H1 (cell line): ENCODE measurements at places on chromosomes 5 and 9. TPM values are rescaled to one million over a fixed set of nuclear protein-coding genes. Genes with fewer than 3 reads are reported as not detected.

Gene COL15A1
- 0.08 and 0.15 TPM in 2 replicates for total RNA-seq

GRCh38 chr5:83401775-83402174, 69.8 kb upstream of the VCAN start:
- DNase-seq, result no peak
- H3K36me3 ChIP-seq, result no peaks in the 10 kb centered on the region
- no peak overlapping the region for H3K4me3 ChIP-seq
- H3K27ac ChIP-seq, result no peak overlapping the region

GRCh38 chr5:57157666-57158065, 16.2 kb upstream of the GPBP1 start:
- no peaks in the 10 kb centered on the region for H3K27me3 ChIP-seq
- no peaks in the 10 kb centered on the region for H3K36me3 ChIP-seq
- no peak overlapping the region for H3K4me3 ChIP-seq
- H3K27ac ChIP-seq, result no peak overlapping the region
- no peaks in the 10 kb centered on the region for H3K4me1 ChIP-seq
- DNase-seq, result no peak

DNA sequence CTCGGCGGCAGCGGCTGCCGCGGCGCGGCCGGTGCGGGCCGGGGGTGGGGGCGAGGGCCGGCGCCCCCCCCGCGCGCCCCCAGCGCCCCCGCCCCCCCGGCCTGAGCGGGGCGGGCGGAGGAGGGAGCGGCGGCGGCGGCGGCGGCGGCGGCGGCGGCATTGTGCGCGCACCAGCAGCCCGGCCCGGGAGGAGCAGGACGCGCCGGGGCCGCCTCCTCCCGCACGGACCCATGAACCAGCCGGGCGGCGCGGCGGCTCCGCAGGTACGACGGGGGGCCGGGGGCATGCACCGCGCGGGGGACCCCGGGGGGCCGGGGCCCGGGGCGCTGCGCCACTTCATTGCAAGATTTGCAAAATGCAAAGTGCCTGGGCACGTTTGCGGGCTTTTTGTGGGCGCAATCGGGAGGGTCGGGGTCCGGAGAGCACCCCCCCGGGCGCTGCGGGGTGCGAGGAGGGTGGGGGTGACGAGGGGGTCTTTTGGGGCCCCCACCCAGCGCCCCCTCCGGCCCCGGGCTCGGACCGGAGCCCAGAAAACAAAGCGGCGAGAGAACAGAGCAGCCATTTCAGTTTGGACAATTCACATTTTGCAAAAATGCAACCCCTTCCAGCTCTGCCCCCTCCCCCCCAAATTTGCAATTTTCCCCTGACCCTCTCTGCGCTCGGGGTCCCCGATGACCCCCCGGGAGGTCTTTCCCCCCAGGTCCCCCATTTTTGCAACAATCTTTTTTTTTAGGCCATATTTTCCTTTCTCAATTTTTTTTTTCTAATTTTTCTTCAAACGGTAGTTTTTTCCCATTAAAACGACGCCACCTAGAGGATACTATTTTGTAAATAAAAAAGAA, at the start of gene ZNF618:
ZNF618 (plus strand) TSS at position 159 of the 842 bp plus-strand sequence; CDS start at position 231, 72 bp downstream.
- peak within 1 kb of the TSS; percentile 66; the same call in 1 of the 2 replicates for H3K27ac ChIP-seq
- H3K36me3 ChIP-seq, result no peaks in the 10 kb centered on the region
- no peaks in the 10 kb centered on the region for H3K27me3 ChIP-seq
- H3K4me3 ChIP-seq, result peak within 1 kb of the TSS; percentile 70
- H3K4me1 ChIP-seq, result peaks cover 3% of the 10 kb centered on the region

GRCh38 chr5:146072595-146072994, 32.8 kb downstream of the PLAC8L1 start:
- DNase-seq, result no peak
- no peaks in the 10 kb centered on the region for H3K27me3 ChIP-seq
- H3K4me3 ChIP-seq, result no peak overlapping the region
- H3K36me3 ChIP-seq, result no peaks in the 10 kb centered on the region
- no peak overlapping the region for H3K27ac ChIP-seq

DNA sequence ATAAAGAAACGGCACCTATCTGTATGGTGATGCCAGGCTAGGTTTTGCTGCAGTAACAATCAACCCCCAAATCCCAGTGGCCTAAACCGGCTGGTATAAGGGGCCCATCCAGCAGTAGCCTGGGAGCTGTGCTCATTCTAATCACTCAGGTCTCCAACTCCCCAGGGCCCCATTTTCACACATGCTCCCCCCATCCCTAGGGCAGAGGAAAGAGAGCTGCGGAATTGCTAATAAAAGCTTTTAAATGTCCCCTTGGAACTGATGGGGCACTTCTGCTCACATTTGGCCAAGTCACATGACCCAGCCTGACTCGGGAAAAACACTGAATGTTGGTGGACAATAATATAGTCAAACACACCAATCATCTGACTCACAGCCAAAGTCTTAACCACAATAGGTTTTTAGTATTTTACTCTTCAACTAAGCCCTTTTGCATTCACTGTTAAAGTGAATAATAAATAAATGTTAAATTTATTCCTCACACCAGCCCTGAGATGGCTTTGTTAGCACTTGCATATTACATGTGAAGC, 1.6 kb downstream of the FBLL1 start:
- no peak for DNase-seq
- no peaks in the 10 kb centered on the region for H3K4me1 ChIP-seq
- H3K27ac ChIP-seq, result no peak overlapping the region
- peaks cover 9% of the 10 kb centered on the region for H3K27me3 ChIP-seq

GRCh38 chr9:24297931-24298330, 247.8 kb downstream of the IZUMO3 start:
- no peaks in the 10 kb centered on the region for H3K36me3 ChIP-seq
- DNase-seq, result no peak
- no peak overlapping the region for H3K4me3 ChIP-seq
- H3K27ac ChIP-seq, result no peak overlapping the region

DNA sequence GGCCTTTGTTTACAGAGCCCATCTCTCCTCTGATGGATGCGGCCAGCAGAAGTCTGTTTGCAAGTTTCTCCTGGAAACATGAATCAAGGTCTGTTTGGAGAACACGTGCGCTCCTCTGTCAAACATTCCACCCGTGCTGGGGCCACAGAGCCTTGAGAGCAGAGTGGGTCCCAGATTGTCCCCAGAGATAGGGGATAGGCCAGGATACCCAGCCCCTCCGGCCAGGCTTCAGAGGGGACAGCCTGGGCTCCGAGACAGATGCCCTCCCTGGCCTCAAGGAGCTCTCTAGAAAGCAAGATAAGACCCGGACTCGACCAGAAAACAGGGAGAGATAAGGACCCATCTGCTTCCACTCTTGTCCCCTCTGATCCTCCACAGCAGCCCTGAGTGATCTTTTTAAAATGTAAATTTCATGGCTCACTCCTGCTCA, 40.4 kb upstream of the HAND1 start:
- H3K36me3 ChIP-seq, result no peaks in the 10 kb centered on the region
- no peaks in the 10 kb centered on the region for H3K27me3 ChIP-seq
- DNase-seq, result no peak
- H3K4me1 ChIP-seq, result no peaks in the 10 kb centered on the region

- H3K27me3 ChIP-seq, result no peaks in the 10 kb centered on the region
- no peak overlapping the region for H3K27ac ChIP-seq
- DNase-seq, result no peak
- H3K4me1 ChIP-seq, result no peaks in the 10 kb centered on the region
- H3K4me3 ChIP-seq, result no peak overlapping the region
- 0 out of 2 replicates have a peak, but pooled peaks cover 2% of the 10 kb centered on the region for H3K36me3 ChIP-seq
Observed at GRCh38 chr5:126645132-126645531, 44.4 kb downstream of the PHAX start.

GRCh38 chr5:131756942-131757341, 39.9 kb downstream of the FNIP1 start:
- H3K4me1 ChIP-seq, result no peaks in the 10 kb centered on the region
- H3K27me3 ChIP-seq, result no peaks in the 10 kb centered on the region
- DNase-seq, result no peak
- no peak overlapping the region for H3K27ac ChIP-seq
- no peaks in the 10 kb centered on the region for H3K36me3 ChIP-seq

Gene SH3TC2
- total RNA-seq, result 0.77 and 0.80 TPM in 2 replicates

Gene ENG
- total RNA-seq, result 4.2 and 4.4 TPM in 2 replicates

- H3K36me3 ChIP-seq, result no peaks in the 10 kb centered on the region
- DNase-seq, result no peak
- H3K27ac ChIP-seq, result no peak overlapping the region
- peaks cover 6% of the 10 kb centered on the region for H3K4me1 ChIP-seq
- H3K4me3 ChIP-seq, result no peak overlapping the region
Observed at GRCh38 chr5:111135946-111136345, 43.8 kb downstream of the WDR36 start.

DNA sequence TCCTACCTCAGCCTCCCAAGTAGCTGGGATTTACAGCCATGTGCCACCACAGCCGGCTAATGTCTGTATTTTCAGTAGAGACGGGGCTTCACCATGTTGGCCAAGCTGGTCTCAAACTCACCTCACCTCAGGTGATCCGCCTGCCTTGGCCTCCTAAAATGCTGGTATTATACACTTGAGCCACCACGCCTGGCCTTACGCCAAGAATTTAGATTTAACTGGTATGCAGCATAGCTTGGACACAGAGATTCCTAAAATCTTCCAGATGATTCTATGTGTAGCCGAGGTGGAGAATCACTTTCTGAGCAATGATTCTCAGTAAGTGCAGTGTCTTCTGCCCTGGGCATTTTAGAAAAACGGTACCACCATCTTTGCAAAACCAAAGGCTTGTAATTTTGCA, 74.1 kb downstream of the HABP4 start:
- no peaks in the 10 kb centered on the region for H3K4me1 ChIP-seq
- peaks cover 10% of the 10 kb centered on the region; the same call in 1 of the 2 replicates for H3K36me3 ChIP-seq
- no peaks in the 10 kb centered on the region for H3K27me3 ChIP-seq
- no peak overlapping the region for H3K4me3 ChIP-seq

Gene CORO2A
- 26.2 and 27.9 TPM in 2 replicates for total RNA-seq

GRCh38 chr5:96297867-96298266, 135.2 kb downstream of the PCSK1 start:
- peaks cover 4% of the 10 kb centered on the region; the same call in 1 of the 2 replicates for H3K4me1 ChIP-seq
- no peak overlapping the region for H3K27ac ChIP-seq
- DNase-seq, result no peak
- H3K27me3 ChIP-seq, result no peaks in the 10 kb centered on the region

DNA sequence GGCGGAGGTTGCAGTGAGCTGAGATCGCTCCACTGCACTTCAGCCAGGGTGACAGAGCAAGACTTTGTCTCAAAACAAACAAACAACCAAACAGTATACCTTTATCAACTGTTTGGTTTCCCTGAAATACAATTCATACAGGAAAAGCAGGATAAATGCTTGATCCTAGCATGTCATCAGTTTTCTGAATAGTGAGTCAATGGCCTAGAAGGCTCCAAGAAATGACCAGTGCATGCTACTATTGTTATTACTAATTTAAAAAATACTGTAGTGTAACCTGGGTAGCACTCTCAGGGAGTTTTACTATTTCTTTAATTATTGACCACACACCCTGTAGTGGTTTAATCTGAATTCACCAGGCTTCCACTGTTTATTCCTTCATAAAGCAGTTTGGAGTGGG, 101.0 kb upstream of the PTPN3 start:
- no peaks in the 10 kb centered on the region for H3K27me3 ChIP-seq
- H3K4me1 ChIP-seq, result no peaks in the 10 kb centered on the region
- DNase-seq, result no peak
- H3K27ac ChIP-seq, result no peak overlapping the region

- no peak for DNase-seq
- no peak overlapping the region for H3K27ac ChIP-seq
Observed at GRCh38 chr5:21807953-21808352, 1045.2 kb downstream of the CDH12 start.

- no peaks in the 10 kb centered on the region for H3K36me3 ChIP-seq
- H3K4me1 ChIP-seq, result no peaks in the 10 kb centered on the region
- no peak overlapping the region for H3K27ac ChIP-seq
- no peaks in the 10 kb centered on the region for H3K27me3 ChIP-seq
- DNase-seq, result no peak
- no peak overlapping the region for H3K4me3 ChIP-seq
Observed at GRCh38 chr9:29203244-29203930, 1630.1 kb upstream of the C9orf72 start.

DNA sequence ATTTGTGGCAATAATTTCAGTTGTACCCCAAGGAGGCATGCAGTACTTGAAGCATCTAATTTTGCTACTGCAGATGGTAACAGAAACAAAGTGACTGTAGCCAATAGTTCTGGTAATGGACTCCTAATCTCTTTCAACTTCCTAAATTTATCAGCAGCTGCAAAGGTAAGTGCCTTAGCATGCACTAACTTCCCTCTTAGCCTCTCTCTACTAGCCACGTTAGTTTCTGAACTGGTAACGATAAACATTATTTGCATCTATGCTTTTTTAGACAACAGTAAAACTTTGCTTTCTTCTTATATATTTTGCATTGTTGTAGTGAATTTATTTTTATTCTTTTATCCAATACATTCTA, 6.2 kb upstream of the CKS2 start:
- no peak overlapping the region for H3K27ac ChIP-seq
- H3K27me3 ChIP-seq, result no peaks in the 10 kb centered on the region
- no peak for DNase-seq
- H3K4me3 ChIP-seq, result no peak overlapping the region
- H3K36me3 ChIP-seq, result no peaks in the 10 kb centered on the region
- peaks cover 2% of the 10 kb centered on the region for H3K4me1 ChIP-seq

Gene C6
- not detected in 2 replicates for total RNA-seq

DNA sequence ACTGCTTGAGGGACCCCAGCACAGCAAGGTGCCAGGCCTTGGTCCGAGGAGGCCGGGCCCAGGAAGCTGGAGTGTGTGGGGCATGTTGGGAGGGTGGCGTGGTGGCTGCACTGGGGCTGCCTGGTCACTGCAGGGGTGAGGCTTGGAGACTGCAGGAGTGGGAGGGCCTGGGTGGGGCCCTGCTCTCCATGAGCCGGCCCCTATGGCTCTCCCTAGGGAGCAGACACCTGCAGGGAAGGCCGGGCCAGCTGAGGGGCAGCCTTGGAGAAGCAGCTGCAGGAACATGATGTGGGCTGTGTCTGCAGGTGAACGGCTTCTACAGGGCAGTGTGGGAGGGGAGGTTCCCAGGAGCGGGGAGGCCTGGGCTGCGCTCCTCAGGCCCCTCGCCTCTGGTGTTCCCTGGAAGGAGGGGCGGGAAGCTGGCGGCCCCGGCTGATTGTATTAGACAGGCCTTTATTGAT, 41.7 kb upstream of the TMEM250 start:
- no peak overlapping the region for H3K27ac ChIP-seq
- DNase-seq, result no peak
- H3K4me1 ChIP-seq, result 0 out of 2 replicates have a peak, but pooled peaks cover 9% of the 10 kb centered on the region
- no peaks in the 10 kb centered on the region for H3K36me3 ChIP-seq
- no peaks in the 10 kb centered on the region for H3K27me3 ChIP-seq

DNA sequence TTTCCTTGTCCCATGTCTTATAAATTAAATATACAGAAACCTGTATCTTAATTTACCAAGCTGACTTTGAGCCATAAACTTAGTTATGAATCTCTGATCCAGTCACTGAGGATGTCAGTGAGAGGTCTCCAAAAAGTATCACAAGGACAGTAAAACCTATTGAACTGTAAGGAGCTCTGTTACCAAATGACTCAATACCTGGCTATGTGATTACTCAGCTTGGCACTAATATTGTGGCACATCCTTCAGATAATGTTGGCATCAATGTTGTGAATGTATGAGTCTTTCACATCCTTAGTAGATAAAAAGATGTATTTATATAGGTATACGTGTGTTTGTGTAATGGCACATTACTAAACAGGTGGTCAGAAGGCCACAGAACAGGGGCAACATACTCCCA, 18.0 kb upstream of the CAPSL start:
- no peaks in the 10 kb centered on the region for H3K36me3 ChIP-seq
- no peaks in the 10 kb centered on the region for H3K27me3 ChIP-seq
- no peak overlapping the region for H3K27ac ChIP-seq
- H3K4me3 ChIP-seq, result no peak overlapping the region
- H3K4me1 ChIP-seq, result no peaks in the 10 kb centered on the region

Gene SLC34A1
- total RNA-seq, result not detected in 2 replicates

GRCh38 chr9:114769624-114770023, 36.2 kb downstream of the TNFSF15 start:
- no peaks in the 10 kb centered on the region for H3K27me3 ChIP-seq
- H3K27ac ChIP-seq, result no peak overlapping the region
- H3K4me3 ChIP-seq, result no peak overlapping the region
- H3K36me3 ChIP-seq, result no peaks in the 10 kb centered on the region

Gene C1QTNF2
- total RNA-seq, result 1.0 and 1.3 TPM in 2 replicates
